ENCODE measurements at places on chromosomes 7 and 10.

- no peak for DNase-seq
Observed at GRCh38 chr7:99720800-99721595, 14.0 kb downstream of the CYP3A7 start.

- DNase-seq: no peak
Observed at GRCh38 chr7:45181991-45182855, 24.6 kb downstream of the RAMP3 start.

GRCh38 chr10:99982728-99983127 is 27.0 kb downstream of the DNMBP start:
- DNase-seq: no peak

DNA sequence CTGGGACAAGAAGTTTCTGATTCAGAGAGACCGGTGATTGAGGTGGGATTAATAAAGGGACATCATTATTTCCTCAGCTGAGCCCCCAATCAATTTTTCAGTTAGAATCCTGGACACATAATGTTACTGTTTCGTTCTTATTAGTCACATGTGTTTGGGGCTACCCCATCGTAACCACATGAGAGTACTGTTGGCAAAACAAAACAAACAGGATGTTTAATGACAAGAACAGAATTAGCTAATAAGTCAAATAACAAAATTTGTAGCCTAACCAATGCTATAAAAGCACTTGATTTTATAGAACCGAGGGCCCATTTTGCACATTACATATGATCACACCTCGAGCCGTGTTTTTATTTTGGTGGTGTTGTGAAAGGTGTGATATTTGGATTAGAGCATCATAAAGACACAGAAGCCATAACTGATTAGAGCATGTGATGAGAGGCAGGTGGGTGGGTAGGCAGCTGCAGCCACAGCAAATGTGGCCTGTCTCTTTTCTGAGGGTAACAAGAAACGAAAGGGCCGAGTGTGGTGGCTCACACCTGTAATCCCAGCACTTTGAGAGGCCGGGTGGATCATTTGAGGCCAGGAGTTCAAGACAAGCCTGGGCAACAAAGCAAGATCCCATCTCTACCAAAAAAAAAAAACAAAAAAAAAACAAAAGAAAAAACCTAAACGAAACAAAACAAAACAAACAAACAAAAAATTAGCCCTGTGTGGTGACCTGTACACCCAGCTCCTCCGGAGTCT is 1.8 kb upstream of the VWC2 start:
- no peak for DNase-seq

- no peak for DNase-seq
Observed at GRCh38 chr10:126857178-126857806, 47.9 kb upstream of the DOCK1 start.

DNA sequence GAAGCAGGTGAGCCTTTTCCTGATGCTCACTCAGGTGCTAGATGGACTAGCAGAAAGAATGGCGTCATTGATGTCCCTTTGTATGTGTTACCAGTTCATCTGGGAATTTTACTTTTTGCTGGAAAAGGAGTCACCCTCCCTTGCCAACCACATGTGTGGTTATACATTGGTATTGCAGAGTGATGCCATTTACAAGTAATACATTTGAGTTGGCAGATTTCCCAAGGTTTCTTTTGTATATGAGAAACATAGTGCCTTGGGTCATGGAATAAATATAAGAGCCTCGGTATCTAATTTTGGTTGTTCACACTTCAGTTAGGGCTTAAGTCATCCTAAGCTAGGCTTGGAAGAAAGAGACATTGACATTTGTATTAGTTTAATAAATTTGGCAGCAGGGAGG is 10.4 kb upstream of the ATXN7L1 start:
- DNase-seq: no peak

GRCh38 chr10:121696854-121697253 is 98.6 kb upstream of the FGFR2 start:
- DNase-seq: no peak

GRCh38 chr7:22962775-22963350 is 51.1 kb downstream of the HYCC1 start:
- DNase-seq: no peak

- no peak for DNase-seq
Observed at GRCh38 chr10:35259769-35260397, 76.4 kb upstream of the CCNY start.

DNA sequence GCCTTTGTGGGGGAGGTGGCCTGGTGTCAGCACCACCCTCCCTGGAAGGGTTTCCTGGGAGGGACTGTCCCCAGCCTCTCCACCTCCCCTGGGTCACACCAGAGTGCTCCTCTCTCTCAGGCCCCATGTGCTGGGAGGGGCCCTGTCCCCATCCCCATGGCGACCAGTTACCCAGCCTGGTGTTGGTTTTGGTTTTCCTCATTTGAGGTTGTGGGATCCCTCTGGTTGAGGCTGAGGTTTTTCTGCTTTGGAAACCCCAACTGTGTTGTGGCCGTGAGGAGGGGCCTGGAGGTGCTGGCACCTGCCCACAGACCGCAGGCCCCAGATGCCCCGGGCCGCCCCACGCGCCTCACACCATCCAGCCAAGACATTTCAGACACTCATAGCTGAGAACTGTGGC is 106.3 kb downstream of the GRK5 start:
- DNase-seq: no peak

DNA sequence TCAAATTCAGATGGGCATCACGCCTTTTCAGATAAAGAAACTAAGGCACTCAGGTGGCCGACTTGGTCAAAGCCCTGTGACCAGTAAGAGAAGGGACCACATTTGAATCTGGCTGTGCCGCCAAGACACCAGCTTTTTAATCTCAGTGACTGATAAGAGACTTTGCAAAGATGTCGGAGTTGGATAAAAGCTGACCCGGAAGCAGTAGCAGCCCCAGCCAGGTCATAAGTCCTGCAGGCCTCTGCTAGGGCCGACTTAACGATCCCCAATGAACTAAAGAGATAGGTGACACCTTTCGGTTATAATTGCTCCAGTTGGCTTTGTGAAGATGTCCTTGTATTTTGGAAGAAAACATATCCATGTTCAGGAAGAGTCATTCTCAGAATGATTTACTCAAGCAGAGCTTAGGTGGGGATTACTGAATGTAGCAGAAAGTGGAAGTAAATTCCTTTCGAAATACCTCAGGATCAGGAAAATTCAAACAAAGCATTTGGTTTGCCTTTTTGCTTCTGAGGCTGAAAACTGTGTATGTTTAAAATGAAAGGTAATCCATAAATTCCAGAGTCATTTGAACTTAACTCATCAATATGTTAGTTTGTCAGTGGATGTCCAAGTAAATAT is 164.2 kb upstream of the PITRM1 start:
- no peak for DNase-seq

DNA sequence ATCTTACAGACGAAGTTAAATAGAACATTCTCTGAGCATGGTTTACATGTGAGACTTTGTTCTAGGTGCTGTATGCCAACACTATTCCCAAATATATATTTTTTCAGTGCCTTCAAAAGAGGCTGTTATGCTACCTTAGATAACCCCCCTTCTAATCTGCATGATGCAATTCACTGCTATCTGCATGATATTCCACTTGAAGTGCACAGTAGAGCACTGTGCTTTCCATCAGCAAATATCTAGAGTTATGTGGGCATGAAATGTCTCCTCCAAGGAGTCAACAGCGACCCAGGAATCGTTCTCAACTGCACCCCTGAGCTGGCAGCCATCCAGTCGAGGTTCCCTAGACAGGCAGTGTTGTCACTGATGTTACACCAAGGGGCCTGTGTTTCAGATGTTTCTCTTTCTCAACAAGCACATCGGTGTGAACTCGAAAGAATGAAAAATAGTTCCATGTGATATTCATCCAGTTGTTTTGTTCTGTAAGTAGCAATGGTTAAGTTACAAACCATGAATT is 88.3 kb downstream of the PDE1C start:
- no peak for DNase-seq

- no peak for DNase-seq
Observed at GRCh38 chr10:20237586-20237985, 421.4 kb downstream of the PLXDC2 start.

DNA sequence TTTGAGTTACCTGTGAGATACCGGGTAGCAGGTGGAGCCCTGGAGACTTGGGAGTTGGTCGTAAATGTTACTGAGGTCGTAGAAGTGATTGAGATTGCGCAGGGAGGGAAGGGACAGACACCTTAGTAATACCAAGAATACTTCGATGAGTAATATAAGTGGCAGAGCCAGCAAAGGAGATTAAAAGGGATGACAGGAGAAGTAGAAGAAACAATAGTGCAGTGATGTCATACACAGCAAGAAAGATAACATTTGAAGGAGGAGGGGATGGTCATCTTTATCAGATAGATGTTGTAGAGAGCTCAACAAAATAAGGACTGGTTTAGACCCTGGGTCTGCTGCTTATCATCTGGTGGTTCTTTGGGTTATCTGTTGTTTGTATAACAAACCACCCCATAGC is 5.0 kb downstream of the BCCIP start:
- no peak for DNase-seq

DNA sequence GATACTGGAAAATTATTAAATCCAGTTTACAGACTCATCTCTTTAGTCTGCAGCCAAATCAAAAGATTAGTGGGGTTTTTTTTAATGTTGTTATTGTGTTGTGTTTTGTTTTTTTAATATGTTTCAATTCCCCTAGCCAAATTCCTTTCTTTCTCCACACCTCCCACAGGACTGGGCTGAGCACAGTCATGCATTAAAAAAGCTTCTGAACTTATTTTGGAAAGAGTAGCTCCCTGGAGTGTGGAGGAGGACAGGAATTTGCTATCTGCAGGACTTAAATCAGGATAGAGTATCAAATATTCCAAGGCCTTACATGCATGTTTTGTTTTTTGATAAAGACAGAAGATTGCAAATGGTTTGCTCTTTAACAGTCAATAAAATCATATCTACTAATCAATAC is 90.7 kb downstream of the GNAI1 start:
- DNase-seq: no peak

DNA sequence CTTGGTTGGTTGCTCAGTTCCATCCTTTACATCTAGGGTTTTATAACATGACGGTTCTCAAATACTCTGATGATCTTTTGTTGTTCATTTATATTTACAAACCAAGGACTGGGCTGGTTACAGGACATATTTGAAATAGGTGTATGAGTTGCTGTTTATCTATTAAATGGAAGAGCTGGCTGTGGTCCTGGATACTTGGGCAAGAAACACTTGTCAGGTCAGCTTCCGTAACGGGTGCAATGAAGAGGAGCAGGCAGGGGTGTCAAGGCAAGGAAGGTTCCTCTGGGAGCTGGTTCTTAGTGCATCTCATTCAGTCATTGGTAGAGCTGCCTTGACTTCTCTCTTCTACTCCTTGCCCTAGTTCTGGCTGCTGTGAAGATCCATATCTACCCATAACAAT is 4.8 kb upstream of the TMEM26 start:
- no peak for DNase-seq

DNA sequence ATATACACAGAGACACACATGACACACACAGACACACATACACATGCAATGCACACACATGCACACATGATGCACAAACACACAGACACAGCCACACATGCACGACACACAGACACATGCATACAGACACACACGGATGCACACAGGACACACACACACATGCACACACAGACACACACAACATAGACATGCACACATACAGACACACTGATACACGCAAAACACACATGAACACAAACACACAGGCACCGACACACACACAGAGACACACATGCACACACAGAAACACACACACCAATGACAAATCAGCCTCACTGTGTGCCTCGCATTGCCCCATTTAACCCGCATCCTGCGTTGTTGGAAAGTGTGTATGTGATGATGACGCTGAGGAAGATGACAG is 232.4 kb downstream of the ADARB2 start:
- no peak for DNase-seq

GRCh38 chr7:47970761-47971160 is 8.7 kb downstream of the HUS1 start:
- no peak for DNase-seq

DNA sequence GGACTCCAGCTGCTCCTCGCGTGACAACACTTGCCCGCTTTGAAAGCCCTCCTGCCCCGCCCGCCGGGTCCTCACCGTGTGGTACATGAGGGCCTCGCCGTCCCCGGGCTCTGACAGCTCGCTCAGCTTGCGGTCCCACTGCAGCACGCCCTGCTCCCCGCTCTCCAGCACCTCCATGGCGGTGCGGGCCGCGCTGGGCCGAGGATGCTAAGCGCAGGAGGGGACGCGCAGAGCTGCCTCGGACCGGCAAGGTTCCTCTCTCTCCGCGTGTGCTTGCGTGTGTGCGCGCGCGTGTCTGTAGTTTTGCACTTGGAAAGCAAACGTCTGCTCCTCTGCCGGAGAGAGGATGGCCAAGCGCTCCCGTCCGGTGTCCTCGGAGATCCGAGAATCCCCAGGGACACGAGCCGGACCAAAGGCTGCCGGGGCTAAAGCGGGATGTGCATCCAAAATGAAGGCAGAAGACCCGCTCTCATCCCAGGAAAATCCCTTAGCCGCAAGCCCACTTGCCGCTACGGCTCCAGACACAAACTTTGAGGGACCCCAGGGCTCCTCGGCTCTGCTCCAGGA is at the start of gene CREB3L2:
TSS of gene CREB3L2 (minus strand) at position 558 of the 567 bp plus-strand sequence. CDS start at position 177, 381 bp downstream.
- peak; percentile 17 for DNase-seq

DNA sequence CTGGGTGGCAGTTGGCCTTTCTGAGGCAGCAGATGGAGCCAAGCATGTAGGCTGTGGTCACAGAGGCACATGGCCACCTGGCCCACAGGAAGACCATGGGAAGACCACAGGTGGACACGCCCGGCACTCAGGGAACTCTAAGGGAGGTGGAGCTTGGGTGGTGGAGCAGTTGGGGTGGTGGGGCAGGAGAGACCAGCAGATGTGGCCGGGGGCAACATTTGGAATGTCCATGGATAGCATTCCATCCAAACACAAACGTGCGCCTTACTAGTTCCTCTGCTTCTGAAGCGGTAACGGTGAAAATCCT is 290.9 kb downstream of the PTPRN2 start:
- no peak for DNase-seq

DNA sequence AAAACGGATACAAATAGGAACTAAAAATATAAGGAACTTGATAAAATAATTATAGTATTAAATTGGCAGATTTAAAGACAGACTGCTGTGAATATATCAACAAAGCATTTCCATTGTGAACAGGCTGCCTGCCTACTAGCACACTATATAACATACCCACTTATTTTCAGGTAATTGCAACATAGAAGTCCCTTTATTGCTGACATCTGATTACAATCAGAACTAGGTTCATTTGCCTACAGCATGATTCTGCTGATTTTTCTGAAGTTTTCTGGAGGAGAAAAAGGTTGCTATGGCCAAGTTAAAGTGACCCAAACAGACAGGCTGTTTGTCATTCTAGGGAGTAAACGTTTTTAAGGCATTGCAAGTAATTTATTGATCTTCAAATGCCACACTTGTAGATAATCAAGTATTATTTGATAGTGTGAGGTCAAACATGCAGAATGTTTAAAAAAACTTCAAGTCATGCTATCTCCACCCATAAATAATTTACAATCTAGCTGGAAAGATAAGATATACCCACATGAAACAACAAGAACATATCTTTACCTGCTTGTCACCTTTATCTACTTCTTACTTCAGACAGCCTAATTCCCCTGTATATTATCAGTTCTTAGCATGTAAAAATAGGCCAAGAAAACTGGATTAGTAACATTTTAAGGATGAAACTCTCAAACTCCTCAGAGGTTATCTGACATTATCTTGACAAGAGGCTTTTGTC is 40.5 kb downstream of the MTPN start:
- no peak for DNase-seq

GRCh38 chr10:2414562-2414961 is 652.8 kb upstream of the PFKP start:
- no peak for DNase-seq

Measured in stimulated activated CD4-positive, alpha-beta T cell treated with anti-CD3 and anti-CD28 coated beads, Interleukin-1b, Interleukin-23, amount 100 ng/mL, for 1 hour (primary cell).